Brain pericyte (primary cell): ENCODE measurements at places on chromosomes 6 and 20.

- DNase-seq, result no peak
Observed at GRCh38 chr20:753897-754635, 14.2 kb downstream of the SLC52A3 start.

DNA sequence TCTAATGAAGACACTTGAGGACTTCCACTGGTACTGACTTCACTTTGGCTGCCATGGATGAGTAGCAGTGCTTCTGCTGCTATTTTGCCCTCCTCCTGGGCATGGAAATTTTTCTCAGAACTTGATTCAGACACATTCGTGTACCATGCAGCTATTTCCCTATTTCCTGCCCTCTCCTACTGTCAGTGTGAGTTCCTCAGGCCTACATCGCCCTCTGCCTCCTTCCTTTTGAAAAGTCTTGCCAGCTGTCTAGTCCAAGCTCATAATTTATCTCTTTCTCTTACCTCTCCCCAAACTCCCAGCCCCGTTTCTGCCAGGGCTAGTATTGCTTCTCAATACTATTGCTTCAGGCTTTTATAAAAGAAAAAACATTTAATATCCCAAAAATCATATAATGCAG is 470.2 kb downstream of the ADGRB3 start:
- no peak for DNase-seq

DNA sequence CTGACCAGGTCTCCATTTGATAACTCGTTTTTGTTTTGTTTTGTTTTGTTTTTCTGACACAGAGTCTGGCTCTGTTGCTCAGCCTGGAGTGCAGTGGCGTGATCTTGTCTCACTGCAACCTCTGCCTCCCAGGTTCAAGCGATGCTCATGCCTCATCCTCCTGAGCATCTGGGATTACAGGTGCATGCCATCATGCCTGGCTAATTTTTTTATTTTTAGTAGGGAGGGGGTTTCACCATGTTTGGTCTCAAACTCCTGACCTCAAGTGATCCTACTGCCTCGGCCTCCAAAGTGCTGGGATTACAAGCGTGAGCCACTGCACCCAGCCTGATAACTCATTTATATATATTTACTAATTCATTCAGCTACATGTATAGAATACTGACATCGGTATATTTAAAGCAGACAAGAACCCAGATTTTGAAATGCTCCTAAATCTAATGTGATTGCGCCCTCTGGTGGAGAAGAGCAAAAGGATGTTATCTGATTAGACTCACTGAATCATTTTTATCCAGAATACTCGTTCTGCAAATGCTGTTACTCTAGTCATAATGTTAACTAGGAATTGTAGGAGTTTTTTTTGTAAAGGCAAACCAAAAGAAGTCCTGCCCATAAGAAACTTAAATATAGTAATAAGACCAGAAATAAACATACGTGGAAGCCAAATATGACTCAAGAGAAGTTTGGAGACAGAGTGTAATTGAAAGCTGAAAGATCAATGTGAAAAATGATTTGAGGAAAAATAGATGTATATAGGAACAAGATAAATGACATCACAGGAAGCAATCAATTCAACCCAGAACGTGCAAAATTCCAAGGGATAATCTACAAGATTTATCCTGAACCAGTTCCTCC is 5.3 kb upstream of the COL12A1 start:
- DNase-seq, result no peak

DNA sequence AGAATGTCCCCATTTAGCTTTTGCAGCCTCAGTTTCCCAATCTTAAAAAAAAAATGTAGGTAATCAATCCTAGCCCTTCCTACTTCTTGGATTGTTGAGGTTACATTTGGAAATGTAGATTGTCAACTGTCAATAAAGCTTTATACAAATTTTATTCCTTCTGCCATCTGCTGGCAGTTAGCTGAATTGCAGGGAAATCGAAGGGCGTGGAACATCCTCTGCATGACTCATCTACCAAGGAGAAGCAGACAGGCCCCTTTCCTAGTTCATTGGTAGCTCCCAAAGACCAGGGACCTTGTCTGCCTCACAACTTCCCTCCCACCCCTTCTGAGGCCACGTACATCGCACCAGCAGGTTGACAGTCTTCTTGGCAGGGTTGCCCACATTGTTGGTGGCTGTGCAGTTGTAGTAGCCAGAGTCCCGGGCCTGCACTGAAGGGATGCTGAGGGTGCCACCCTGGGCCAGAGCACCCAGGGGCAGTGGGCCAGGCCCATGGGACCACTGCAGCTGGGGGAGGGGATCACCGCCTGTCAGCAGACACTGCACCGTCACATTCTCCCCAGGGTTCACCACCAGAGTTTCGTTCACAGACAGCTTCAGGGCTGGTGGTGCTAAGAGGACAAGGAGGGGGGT is 43.6 kb downstream of the MDGA1 start:
- no peak for DNase-seq

DNA sequence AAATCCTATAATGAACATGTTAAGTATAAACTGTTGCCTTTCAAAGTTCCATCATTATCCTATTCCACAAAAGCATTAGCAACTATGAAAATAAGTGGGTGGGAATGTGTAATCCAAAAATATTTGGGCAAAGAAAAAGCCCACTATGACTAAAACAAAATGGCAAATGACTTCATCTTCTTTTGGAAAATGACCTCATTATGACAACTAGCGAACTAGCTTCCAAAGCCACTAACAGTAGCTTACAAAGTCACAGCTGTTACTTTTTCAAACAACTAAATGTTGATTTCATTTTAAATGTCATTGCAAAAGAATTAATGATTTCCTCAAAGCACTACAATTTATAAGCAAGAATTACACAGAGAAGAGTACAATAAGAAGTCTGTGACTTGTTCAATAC is 49.8 kb upstream of the RUNX2 start:
- DNase-seq, result no peak
